Heart left ventricle (tissue), 16 donors: ENCODE measurements at places on chromosomes 5 and 9. TPM values are rescaled to one million over a fixed set of nuclear protein-coding genes. Genes with fewer than 3 reads are reported as not detected.

DNA sequence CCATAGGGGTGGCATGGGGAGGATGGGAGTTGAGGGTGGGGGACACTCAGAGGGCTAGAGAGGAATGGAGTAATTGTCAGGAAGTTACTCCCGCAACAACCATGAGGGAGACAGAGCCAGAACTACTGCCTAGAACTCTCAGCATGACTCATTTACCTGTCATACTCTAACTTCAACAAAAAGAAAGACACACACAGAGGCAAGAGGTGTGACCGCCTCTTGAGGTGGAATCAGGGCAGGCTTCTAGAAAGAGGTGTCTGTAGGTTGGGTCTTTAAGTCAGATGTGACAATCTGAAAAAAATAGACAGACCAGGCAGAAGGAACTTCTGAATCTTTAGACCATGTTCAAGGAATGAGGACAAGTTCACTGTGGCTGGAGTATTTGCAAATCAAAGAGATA lies 73.4 kb downstream of the GABBR2 start:
- no peak for DNase-seq

- no peak for DNase-seq
Measured at GRCh38 chr5:140563596-140563995, 802 bp downstream of the APBB3 start.

ERMP1 gene
- 20.5 TPM for total RNA-seq

TRIM7 gene
- total RNA-seq: 8.9 TPM

PCDHB14 gene
- total RNA-seq: 2.6 TPM

GRCh38 chr9:108274971-108275370 lies 580.8 kb downstream of the ACTL7B start:
- DNase-seq: no peak

TDRD7 gene
- total RNA-seq: 7.5 TPM
